Kidney epithelial cell (primary cell): ENCODE measurements at places on chromosomes 16 and 17. TPM values are rescaled to one million over a fixed set of nuclear protein-coding genes. Genes with fewer than 3 reads are reported as not detected.

TMEM98 gene
- total RNA-seq, result 81.1 and 109 TPM in 2 replicates

AKTIP gene
- 29.5 and 39.8 TPM in 2 replicates for total RNA-seq

LPO gene
- 0.17 and 0.48 TPM in 2 replicates for total RNA-seq

ICAM2 gene
- total RNA-seq, result 11.5 and 12.9 TPM in 2 replicates

MAP2K4 gene
- 21.6 and 26.7 TPM in 2 replicates for total RNA-seq

ITGAD gene
- not detected in 2 replicates for total RNA-seq

NFATC2IP gene
- total RNA-seq, result 18.4 and 20.8 TPM in 2 replicates

BRICD5 gene
- total RNA-seq, result 2.0 and 4.2 TPM in 2 replicates

DHX58 gene
- total RNA-seq, result 10.0 and 14.7 TPM in 2 replicates

PTX4 gene
- not detected in 2 replicates for total RNA-seq

GLP2R gene
- 0.25 and 0.48 TPM in 2 replicates for total RNA-seq

OTOA gene
- 0.07 and 0.17 TPM in 2 replicates for total RNA-seq

RNF222 gene
- 0.14 TPM in 1 of 2 replicates, not detected in the other for total RNA-seq

DNAH9 gene
- 0.08 and 0.21 TPM in 2 replicates for total RNA-seq

TSR1 gene
- 44.8 and 49.1 TPM in 2 replicates for total RNA-seq

COPZ2 gene
- 3.3 and 3.7 TPM in 2 replicates for total RNA-seq

PPP4C gene
- 126 and 139 TPM in 2 replicates for total RNA-seq

CDH3 gene
- total RNA-seq, result 173 and 201 TPM in 2 replicates

MSL1 gene
- total RNA-seq, result 40.6 and 47.4 TPM in 2 replicates

DOC2B gene
- total RNA-seq, result 26.7 and 38.1 TPM in 2 replicates

MAP2K3 gene
- 29.2 and 39.2 TPM in 2 replicates for total RNA-seq

SMIM22 gene
- total RNA-seq, result 37.0 TPM in 1 of 2 replicates, not detected in the other

ADAP2 gene
- total RNA-seq, result 9.7 and 10.0 TPM in 2 replicates

CDK5R1 gene
- total RNA-seq, result 16.0 and 17.4 TPM in 2 replicates

SLC5A11 gene
- total RNA-seq, result not detected in 2 replicates

NUP93 gene
- total RNA-seq, result 60.2 and 65.9 TPM in 2 replicates

HBM gene
- total RNA-seq, result not detected in 2 replicates

IRF8 gene
- total RNA-seq, result 2.2 and 5.4 TPM in 2 replicates
